ENCODE measurements at places on chromosomes 13 and 19. TPM values are rescaled to one million over a fixed set of nuclear protein-coding genes. Genes with fewer than 3 reads are reported as not detected.

- H3K27me3 ChIP-seq, result no peaks in the 10 kb centered on the region
- H3K36me3 ChIP-seq, result no peaks in the 10 kb centered on the region
- H3K4me3 ChIP-seq, result no peak overlapping the region
- no peak overlapping the region for H3K27ac ChIP-seq
Measured at GRCh38 chr19:48578891-48579290, 26.9 kb downstream of the SULT2B1 start.

PLK5 gene
- total RNA-seq, result not detected

AP2A1 gene
- total RNA-seq, result 87.6 TPM

GRCh38 chr19:56718231-56718630, 46.7 kb upstream of the ZNF835 start:
- H3K27ac ChIP-seq, result no peak overlapping the region
- DNase-seq, result no peak

MLNR gene
- total RNA-seq, result not detected

DNA sequence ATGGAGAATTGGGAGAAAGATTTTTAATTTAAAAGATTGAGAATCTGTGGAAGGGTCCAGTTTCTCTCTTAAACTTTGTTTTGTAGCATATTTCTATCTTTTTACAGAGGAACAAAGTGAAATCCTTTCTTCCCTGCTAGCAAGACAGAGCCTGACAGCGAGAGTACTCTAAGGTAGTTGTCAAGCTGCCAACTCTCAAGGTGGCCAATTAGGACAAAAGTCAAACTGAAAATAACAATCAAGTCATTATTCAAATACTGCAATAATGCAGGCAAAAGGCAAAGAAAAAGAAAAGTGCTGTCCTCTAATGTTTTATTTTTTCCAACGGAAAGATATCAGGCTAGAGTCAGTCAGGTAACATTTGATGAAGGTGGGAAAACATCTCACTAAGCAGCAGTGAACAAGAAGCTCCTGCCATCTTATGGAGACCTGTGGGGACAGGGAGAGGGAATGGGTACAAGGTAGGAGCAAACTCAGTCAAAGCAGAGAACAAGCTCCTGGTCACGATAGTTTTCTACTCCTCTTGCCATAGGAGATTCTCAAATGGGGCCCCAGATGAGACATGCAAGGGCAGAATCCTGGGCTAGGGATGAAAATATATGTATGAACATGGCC, 801.9 kb upstream of the SLITRK1 start:
- H3K27ac ChIP-seq, result no peak overlapping the region
- H3K4me1 ChIP-seq, result no peaks in the 10 kb centered on the region
- no peak for DNase-seq
- H3K27me3 ChIP-seq, result peaks cover 2% of the 10 kb centered on the region
- no peaks in the 10 kb centered on the region for H3K36me3 ChIP-seq

GRCh38 chr13:85528491-85529217, 270.6 kb downstream of the SLITRK6 start:
- DNase-seq, result no peak
- no peak overlapping the region for H3K27ac ChIP-seq
- no peaks in the 10 kb centered on the region for H3K4me1 ChIP-seq
- no peaks in the 10 kb centered on the region for H3K27me3 ChIP-seq
- no peak overlapping the region for H3K4me3 ChIP-seq
- H3K36me3 ChIP-seq, result no peaks in the 10 kb centered on the region

GRCh38 chr13:44273991-44274770, 99.4 kb upstream of the SERP2 start:
- H3K36me3 ChIP-seq, result no peaks in the 10 kb centered on the region
- H3K4me3 ChIP-seq, result peak overlapping the region; percentile 19
- H3K4me1 ChIP-seq, result peaks cover 38% of the 10 kb centered on the region
- peak overlapping the region; percentile 71 for H3K27ac ChIP-seq
- no peak for DNase-seq

- H3K27ac ChIP-seq, result no peak overlapping the region
- no peak overlapping the region for H3K4me3 ChIP-seq
- no peak for DNase-seq
- no peaks in the 10 kb centered on the region for H3K27me3 ChIP-seq
Measured at GRCh38 chr19:37936886-37937285, 29.9 kb downstream of the SIPA1L3 start.

DNA sequence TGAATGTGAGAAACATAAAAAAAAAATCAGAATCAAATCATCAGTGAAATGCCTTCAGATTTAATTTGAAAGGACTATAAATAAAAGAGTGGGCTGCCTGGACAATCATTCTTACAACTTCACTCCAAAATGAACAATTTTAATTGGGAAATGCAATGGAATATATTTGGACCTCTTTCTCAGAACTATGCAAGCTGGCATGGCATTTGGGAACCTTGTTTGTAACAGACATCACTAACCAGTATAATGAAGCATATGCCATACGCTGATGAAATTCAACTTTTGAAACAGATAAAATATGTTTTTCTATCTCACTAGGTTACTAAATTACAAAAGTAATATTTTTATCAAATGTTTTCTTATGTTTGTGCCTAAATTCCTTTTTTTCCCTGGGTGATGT, 64.2 kb upstream of the FAM216B start:
- H3K36me3 ChIP-seq, result no peaks in the 10 kb centered on the region
- H3K4me1 ChIP-seq, result no peaks in the 10 kb centered on the region
- H3K27me3 ChIP-seq, result no peaks in the 10 kb centered on the region
- H3K4me3 ChIP-seq, result no peak overlapping the region

ONECUT3 gene
- total RNA-seq, result not detected

CYP2A13 gene
- total RNA-seq, result not detected

- H3K4me1 ChIP-seq, result no peaks in the 10 kb centered on the region
- H3K36me3 ChIP-seq, result no peaks in the 10 kb centered on the region
- H3K27ac ChIP-seq, result no peak overlapping the region
- H3K27me3 ChIP-seq, result no peaks in the 10 kb centered on the region
Measured at GRCh38 chr13:22883262-22883840, 297.4 kb upstream of the SGCG start.

- peaks cover 5% of the 10 kb centered on the region for H3K4me1 ChIP-seq
- H3K27me3 ChIP-seq, result no peaks in the 10 kb centered on the region
- no peak overlapping the region for H3K27ac ChIP-seq
- H3K4me3 ChIP-seq, result no peak overlapping the region
Measured at GRCh38 chr19:7529610-7530490, 5.7 kb upstream of the PNPLA6 start.

GRCh38 chr19:37983916-37984315, 76.9 kb downstream of the SIPA1L3 start:
- no peak overlapping the region for H3K27ac ChIP-seq
- no peaks in the 10 kb centered on the region for H3K36me3 ChIP-seq
- H3K27me3 ChIP-seq, result no peaks in the 10 kb centered on the region
- peaks cover 16% of the 10 kb centered on the region for H3K4me1 ChIP-seq
- H3K4me3 ChIP-seq, result no peak overlapping the region

DNA sequence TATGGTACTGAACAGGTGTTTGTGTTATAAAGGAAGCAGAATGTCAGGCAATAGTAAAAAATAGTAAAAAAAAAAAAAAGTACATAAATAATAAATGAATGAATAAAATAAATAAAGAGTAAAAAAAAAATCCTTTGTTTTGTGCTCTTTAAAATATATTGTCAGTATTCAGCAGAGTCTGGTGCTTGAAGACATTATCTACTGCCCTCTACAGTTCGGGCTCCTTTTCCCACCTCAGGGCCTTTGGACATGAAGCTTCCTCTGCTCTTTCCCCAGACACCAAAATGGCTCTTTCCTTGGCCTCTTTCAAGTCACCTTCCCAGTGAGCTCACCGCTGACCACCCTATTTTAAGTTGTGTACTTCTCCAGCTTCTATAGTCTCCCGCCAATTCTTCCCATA, 137.5 kb downstream of the TNFRSF19 start:
- no peaks in the 10 kb centered on the region for H3K27me3 ChIP-seq
- peaks cover 6% of the 10 kb centered on the region for H3K4me1 ChIP-seq
- no peaks in the 10 kb centered on the region for H3K36me3 ChIP-seq
- H3K27ac ChIP-seq, result no peak overlapping the region
- H3K4me3 ChIP-seq, result no peak overlapping the region
- no peak for DNase-seq

DNA sequence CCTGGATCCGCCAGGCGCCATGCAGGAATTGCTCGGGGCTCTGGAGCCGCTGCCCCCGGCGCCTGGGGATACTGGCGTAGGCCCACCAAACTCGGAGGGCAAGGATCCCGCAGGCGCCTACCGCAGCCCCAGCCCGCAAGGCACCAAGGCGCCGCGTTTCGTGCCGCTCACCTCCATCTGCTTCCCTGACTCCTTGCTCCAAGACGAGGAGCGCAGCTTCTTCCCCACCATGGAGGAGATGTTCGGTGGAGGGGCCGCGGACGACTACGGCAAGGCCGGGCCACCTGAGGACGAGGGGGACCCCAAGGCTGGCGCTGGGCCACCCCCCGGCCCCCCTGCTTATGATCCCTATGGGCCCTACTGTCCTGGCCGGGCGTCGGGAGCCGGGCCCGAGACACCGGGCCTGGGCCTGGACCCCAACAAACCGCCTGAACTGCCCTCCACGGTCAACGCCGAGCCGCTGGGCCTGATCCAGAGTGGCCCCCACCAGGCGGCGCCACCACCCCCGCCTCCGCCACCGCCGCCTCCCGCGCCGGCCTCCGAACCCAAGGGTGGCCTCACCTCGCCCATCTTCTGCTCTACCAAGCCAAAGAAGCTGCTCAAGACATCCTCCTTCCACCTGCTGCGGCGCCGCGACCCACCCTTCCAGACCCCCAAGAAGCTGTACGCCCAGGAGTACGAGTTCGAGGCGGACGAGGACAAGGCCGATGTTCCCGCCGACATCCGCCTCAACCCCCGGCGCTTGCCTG, 6.1 kb downstream of the PRR12 start:
- no peak overlapping the region for H3K27ac ChIP-seq
- no peaks in the 10 kb centered on the region for H3K27me3 ChIP-seq
- H3K4me3 ChIP-seq, result no peak overlapping the region
- DNase-seq, result no peak
- peaks cover 79% of the 10 kb centered on the region for H3K36me3 ChIP-seq

DNA sequence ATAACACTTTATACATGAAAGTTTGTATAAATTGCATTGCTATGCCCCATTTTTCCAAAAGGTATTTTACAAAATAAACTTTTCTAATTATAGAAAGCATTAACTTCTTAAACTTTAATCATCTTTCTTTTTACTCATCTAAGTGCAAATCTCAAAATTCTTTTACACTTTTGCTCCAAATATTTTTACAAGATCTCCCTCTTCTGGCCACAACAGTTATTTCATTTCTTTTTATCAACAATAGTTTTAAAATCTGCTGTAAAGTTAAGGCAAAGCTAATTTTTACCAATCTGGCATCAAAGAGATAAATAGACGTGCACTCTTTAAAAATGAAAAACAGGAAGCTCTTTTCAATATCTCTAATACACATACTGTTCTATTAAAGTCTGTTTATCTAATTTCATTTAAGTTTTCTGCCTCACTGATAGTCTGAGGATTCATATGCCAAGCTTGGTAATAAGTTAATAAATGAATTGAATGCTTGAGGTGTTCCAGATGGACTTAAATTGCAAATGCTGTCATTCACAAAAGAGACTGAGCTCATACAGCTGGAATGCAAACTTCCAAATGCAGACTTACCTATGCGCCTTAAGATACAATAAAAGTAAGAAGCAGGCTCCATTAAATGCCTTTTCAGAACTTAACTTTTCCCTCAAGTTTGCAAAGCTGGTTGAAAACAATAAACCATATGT, 583.0 kb upstream of the ATXN8OS start:
- DNase-seq, result no peak
- H3K27me3 ChIP-seq, result no peaks in the 10 kb centered on the region
- H3K27ac ChIP-seq, result no peak overlapping the region
- H3K4me3 ChIP-seq, result no peak overlapping the region
- H3K36me3 ChIP-seq, result no peaks in the 10 kb centered on the region

Measured in psoas muscle (tissue), 8 donors.